Iris pigment epithelial cell (primary cell): ENCODE measurements at places on chromosomes 7 and 10.

- DNase-seq = peak; percentile 97
These were observed 141.7 kb downstream of the EGFR start for GRCh38 chr7:55160539-55160938.

- no peak for DNase-seq
These were observed 8.1 kb upstream of the SH2D4B start for GRCh38 chr10:80529604-80530003.

GRCh38 chr10:23283680-23284079 is 60.9 kb downstream of the C10orf67 start:
- DNase-seq = no peak

DNA sequence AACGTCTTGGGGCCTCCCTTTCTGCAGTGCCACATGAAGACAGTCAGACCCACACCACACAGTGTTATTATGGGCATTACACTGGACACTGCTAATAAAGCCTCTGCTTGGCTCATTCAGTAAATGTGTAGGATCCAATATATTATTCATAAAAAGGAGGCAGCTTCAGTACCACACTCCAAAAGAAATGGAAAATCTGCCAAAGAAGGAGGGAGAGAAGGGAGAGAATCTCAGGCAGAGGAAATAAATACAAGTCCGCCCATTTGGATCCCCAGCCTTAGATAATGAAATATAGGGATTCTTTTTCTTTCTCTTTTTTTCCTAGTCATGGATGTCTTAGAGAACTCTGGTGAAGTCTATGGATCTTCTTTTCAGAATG is 162.2 kb downstream of the ELMO1 start:
- DNase-seq = no peak

GRCh38 chr7:36986511-36986933 is 262.2 kb upstream of the AOAH start:
- no peak for DNase-seq

GRCh38 chr7:2970861-2971260 is 72.8 kb downstream of the CARD11 start:
- DNase-seq = no peak

- no peak for DNase-seq
These were observed 18.4 kb upstream of the AKR1B10 start for GRCh38 chr7:134509010-134509409.

- DNase-seq = no peak
These were observed 86.7 kb downstream of the ARHGAP22 start for GRCh38 chr10:48517911-48518811.

DNA sequence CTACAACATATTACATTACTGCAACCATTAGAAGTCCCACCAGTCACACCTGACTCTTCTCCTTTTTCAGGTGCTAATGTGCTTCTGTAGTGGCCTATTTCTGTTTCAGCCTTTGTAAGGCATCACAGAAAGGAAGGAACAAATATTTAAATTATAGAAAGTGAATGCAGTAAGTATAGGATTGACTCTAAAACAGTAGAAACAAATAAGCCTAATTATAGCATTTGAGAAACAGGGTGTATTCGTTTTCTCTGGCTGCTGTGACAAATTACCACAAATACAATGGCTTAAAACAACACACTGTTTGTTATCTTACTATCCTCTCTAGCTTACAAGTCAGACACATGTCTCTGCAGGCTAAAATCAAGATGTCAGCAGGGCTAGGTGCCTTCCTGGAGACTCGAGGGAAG is 69.4 kb downstream of the CCSER2 start:
- no peak for DNase-seq
